Esophagus mucosa (tissue), 1 donor: ENCODE measurements at places on chromosomes 11 and 22.

- no peak for ATAC-seq
These were observed 78.3 kb downstream of the LARGE1 start for GRCh38 chr22:33842006-33842354.

GRCh38 chr11:65569164-65569972 lies 909 bp upstream of the ZNRD2 start:
- peak; percentile 2 for ATAC-seq

DNA sequence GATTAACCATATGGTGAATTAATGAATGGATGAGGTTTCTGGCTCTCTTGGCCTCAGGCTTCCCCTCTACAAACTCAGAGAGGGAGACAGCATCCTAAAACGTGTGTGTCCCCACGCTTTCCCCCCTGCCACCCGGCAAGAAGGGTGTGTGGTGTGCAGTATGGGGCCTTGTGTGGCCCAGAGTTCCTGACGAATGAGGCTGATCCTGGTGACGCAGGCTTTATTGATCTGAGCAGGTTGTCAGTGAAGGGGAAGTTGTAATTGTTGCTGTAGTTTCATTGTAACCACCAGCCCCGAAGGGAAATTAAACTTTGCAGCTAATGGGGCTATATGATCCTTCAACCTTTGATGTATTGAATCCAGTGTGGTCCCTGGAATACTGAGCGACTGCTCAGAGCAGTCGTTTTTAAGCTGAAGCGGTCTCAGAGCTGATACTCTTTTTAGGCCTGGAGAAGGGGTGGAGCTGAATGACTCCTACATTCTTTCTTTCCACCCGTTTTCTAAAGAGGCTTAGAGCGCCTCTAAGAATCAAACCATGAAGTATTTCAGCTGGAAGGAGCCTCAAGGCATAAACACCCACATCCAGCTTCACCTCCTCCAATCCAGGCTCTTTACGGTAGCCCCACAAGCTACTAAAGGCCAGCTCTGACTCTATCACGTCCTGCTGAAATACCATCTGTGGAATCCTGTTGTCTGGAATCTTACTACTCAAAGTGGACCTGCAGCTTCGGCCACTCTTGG lies 284.7 kb downstream of the MIAT start:
- ATAC-seq = no peak

DNA sequence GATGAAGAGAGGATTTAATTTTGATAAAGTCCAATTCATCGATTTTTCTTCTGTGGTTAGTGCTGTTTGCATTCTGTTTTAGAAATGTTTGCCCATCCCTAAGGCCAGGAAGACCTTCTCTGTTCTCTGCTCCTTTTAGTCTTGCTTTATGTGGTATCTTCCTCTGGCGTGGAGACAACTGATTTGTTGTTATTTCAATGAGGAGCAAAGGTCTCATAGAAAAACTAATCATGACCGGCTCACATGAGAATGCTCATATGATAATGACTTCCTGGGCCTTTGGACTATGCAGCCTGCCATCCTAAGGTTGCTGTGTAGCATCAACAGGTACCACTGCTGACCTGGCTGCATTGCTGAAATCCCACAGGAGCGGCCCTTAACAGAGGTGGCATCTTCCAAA lies 19.8 kb downstream of the SCGB1A1 start:
- no peak for ATAC-seq

GRCh38 chr11:79794057-79794456 lies 353.2 kb upstream of the TENM4 start:
- ATAC-seq = no peak

- no peak for ATAC-seq
These were observed 7.5 kb upstream of the PPFIA1 start for GRCh38 chr11:70262951-70263350.
